ENCODE measurements at places on chromosomes 5 and 9. TPM values are rescaled to one million over a fixed set of nuclear protein-coding genes. Genes with fewer than 3 reads are reported as not detected.

DNA sequence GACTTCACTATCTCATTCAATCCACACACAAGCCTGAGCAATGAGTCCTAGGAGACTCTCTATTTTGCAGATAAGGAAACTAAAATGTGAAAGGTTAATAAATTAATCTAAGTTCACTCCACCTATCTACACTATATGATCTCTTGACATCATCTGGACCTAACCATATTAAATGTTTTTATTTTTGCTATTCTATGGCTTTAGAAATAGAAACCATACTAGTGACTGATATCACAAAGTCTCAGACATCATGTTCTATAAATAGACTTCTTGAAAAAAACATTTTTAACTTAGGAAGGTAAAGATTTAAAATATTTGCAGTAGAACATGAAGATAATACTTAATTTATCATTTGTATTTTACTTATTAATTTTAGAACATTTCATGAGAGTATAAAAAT is 9.4 kb upstream of the ADGRV1 start:
- no peak for DNase-seq

- peak; percentile 99 for DNase-seq
These were observed 51.2 kb downstream of the SLC1A3 start for GRCh38 chr5:36657563-36657995.

- peak; percentile 72 for DNase-seq
These were observed 4.4 kb upstream of the MLANA start for GRCh38 chr9:5886114-5886939.

- no peak for DNase-seq
These were observed 320.0 kb downstream of the ENC1 start for GRCh38 chr5:74320526-74320925.

- peak; percentile 71 for DNase-seq
These were observed 8.8 kb downstream of the SPARC start for GRCh38 chr5:151677776-151678545.

Gene PCDHB16
- total RNA-seq: under 0.01 TPM

Gene PCDHA9
- total RNA-seq: under 0.01 TPM

Gene HAUS6
- total RNA-seq: 23.7 TPM

Gene C9orf152
- not detected for total RNA-seq

Gene IFNA2
- not detected for total RNA-seq

Gene IFNB1
- total RNA-seq: not detected

Gene DNAJA1
- total RNA-seq: 136 TPM

Data from fibroblast of villous mesenchyme (primary cell).